Stimulated activated CD4-positive, alpha-beta T cell treated with anti-CD3 and anti-CD28 coated beads, Interleukin-4, amount 100 ng/mL, for 48 hours (primary cell): ENCODE measurements at places on chromosomes 13 and 19.

DNA sequence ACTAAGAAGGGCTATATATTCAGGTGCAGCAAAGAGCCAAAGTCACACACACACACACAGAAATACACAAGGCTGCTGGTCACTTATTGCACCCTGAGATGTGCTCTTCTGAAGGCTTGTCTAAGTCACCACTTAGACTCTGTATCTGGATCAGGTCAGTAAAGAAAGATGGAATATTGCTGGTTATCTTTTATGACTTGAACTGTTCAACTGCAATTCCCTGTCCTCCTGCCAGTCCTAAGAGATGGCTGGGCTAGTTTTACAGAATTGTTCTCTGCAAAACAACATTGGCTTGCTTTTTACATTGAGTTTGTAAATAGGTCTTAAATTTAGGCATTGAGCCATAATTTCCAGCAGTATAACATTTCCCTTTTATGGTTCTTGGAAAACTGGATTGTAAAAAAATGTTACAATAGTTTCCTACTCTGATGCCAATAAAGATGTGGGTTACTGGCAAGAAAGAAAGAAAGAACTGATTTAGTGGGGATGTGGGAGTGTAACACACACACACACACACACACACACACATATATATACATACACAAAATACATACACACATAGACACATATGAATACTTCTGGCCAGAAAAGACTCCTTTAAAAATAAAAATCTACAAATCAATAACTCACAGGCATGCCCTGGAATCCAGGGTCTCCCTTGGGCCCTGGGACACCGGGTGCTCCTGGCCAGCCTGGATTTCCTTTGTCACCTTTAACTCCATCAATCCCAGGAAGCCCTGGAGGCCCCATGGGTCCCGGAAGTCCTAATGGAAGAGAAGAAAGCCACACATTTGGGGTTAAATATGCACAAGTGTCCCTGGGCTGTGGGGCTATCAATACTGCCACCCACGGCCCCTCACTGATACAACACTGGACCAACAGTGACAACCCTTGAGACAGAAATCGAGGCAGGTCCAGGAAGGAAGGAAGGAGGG, 137.7 kb downstream of the COL4A1 start:
- DNase-seq = no peak

- DNase-seq = no peak
These were observed 12.6 kb downstream of the ABCA7 start for GRCh38 chr19:1052349-1052975.

GRCh38 chr19:20209051-20209450, 42.0 kb downstream of the ZNF486 start:
- DNase-seq = no peak

- DNase-seq = no peak
These were observed 10.6 kb downstream of the NFIX start for GRCh38 chr19:13005861-13006370.

GRCh38 chr19:56141417-56141993, 418 bp downstream of the ZNF444 start:
- no peak for DNase-seq

GRCh38 chr13:95250961-95251360, 50.3 kb downstream of the ABCC4 start:
- no peak for DNase-seq

- no peak for DNase-seq
These were observed 1.1 kb downstream of the MAB21L1 start for GRCh38 chr13:35475212-35475959.

DNA sequence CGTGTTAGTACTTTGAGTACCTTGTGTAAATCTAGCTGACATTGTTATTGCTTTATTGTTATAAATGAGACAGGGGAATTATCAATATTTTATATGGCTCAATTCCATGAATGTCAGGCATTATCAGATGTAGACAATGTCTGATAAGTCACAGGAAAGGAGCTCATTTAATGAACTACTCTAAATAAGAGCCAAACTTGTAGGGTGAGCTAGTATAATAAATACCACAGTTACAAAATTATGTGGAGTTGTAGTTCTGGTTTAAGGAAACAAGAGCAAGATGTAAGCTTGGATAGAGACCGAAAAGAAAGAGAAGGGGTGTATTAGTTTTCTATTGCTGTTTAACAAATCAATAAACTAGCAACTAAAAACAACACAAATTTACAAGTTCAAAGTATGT, 891.8 kb upstream of the SLITRK1 start:
- no peak for DNase-seq

GRCh38 chr19:570251-570686, 2.1 kb upstream of the BSG start:
- no peak for DNase-seq

GRCh38 chr13:84265257-84265764, 383.0 kb upstream of the SLITRK1 start:
- no peak for DNase-seq

- DNase-seq = no peak
These were observed 39.3 kb downstream of the MBNL2 start for GRCh38 chr13:97261254-97262005.

- DNase-seq = no peak
These were observed 15.6 kb downstream of the LSM4 start for GRCh38 chr19:18307271-18307681.

- peak; percentile 30 for DNase-seq
These were observed at the start of gene USP12 for GRCh38 chr13:27171244-27171826. USP12 (minus strand) TSS chr13:27171811; CDS start chr13:27171639, 172 bp downstream.

GRCh38 chr19:33520844-33521479, 629 bp downstream of the PEPD start:
- no peak for DNase-seq

DNA sequence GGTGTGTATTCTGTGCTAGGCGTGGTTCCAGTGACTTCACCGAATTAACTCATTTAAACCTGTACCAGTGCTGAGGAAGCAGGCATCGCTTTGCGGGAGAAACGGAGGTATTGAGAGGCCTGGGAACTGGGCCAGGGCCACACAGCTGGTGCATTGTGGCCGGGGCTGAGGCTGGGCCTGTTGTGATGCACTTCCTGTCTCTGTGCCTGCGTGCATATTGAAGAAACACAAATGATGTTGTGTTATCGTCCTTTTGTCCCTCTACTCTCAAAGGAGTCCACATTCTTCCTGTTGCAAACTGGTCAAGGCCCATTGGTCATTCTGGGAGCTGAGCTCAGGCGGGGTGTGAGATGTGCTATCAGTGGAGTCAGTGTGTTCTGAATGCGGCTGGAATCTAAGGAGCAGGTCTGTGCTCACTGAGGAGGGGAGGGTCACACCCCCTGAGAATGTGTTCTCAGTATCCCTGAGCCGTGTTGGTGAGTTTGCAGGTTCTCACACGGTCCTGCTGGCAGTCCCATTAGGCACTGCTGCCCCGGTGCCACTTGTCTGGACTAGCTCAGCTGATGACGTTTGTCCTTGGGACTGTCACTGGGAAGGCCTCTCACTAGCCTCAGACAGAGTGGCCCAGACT, 62.1 kb downstream of the ARHGEF7 start:
- DNase-seq = peak; percentile 15

- no peak for DNase-seq
These were observed 1092.8 kb downstream of the PCDH9 start for GRCh38 chr13:66137384-66137783.

GRCh38 chr13:96229356-96229755, 139.4 kb downstream of the HS6ST3 start:
- DNase-seq = no peak

DNA sequence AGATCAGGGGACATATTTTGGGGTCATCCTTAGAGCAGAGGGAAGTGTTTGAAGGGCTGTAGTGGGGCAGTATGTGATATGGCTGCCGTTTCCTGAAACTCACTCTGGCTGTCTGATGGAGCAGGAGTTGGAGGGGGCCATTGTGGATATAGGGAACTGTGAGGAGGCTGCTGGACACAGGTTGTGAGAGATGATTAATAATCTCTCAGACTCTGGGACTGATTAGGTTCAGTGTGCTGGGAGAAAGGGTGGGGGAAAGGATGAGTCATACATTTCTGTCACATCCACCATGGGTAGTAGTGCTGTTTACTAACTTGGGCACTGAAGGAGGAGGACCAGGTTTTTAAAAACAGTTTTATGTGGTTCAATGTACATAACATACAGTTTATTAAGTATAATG, 4.8 kb downstream of the B3GLCT start:
- DNase-seq = no peak

DNA sequence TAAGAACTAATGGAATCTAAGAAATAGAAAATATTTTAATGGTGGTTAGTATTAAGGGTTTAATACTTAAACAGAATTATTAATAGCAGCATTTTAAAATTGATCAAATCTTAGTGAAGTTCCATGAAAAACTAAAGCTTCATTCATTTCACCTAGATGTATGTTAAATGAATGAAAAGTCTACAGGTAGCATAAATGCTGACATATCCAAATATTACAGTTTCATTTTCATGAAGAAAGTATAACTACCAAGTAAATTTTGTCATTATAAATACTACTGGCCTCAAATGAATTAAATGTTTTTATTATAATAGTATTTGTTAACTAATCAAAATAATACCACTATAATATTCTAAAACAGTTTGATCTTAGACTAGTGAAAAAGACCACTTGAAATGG, 403.3 kb downstream of the LIG4 start:
- no peak for DNase-seq

DNA sequence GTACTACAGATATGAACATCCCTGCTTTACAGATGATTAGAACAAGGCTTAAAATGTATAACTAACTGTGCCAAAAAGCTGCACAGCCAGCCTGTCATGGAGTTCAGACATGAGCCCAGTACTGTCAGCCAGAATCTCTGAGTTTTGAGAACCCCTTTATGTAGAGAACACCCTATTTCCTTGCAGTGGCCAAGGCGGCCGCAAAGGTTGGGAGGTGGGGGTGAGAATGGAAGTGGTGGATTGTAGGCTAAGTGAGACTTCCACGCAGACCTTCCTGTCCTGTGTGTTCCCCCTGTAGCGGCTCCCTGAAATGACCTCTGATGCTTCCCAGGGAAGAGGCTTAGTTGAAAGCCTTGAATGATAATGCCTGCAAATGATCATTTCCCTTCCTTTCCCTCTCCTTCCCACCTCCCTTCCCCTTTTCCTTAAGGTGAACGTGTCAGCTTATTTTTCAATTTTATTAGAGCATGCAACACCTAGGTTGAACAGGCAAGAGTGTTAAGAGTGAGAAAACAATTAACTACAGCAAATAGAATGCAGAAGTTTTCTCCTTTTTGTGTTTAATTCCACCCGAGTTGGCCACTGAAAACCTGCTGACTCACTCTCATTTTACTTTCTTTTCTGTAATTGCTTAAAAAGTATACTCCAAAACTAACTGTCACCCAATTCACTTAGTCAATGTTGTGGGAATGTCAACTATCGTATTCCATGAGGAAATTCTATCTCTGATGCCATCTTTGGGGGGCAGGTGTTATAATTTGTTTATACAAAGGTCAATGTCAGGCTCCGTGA, 167.0 kb upstream of the EDNRB start:
- no peak for DNase-seq

- no peak for DNase-seq
These were observed 10.4 kb downstream of the EXOSC8 start for GRCh38 chr13:37011002-37011401.

DNA sequence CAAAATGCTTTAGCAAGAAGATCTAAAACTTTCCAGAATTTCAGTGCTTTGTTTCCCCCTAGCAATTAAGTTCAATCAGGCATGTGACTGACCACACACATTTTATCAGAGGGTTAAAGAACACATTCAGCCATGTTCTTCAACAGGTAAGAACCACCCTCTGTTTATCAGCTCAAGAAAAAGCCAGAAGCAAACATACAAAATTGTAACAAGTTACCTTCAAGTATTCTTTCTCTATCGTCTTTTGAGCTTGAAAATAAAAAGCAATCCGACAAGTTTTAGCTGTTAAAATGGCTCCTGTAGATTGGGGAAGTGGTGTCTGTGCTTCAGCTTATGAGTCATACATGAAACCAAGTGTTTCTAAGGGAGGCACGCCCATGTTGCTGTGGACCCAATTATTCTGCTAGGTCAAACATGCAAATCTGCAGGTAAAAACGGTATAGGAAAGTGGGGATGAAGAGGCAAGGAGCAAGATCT, at the start of gene ELF1:
Gene ELF1 (minus strand): TSS at position 306 of the 477 bp plus-strand sequence. CDS start 37,262 bp downstream, outside the sequence.
- DNase-seq = peak; percentile 27

DNA sequence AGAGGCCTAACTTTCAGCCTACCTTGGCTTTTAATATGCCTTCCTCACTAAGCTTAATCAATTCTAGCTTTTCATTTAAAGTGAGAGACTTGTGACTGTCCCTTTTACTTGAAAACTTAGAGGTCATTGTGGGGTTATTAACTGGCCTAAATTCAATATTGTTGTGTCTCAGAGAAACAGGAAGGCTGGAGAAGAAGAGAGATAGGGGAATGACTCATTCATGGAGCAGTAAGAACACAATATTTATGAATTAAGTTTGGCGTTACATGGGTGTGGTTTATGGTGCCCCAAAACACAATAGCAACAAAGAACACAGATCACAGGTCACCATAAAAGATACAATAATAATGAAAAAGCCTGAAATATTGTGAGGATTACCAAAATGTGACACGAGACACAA, 612.1 kb downstream of the TBC1D4 start:
- no peak for DNase-seq

DNA sequence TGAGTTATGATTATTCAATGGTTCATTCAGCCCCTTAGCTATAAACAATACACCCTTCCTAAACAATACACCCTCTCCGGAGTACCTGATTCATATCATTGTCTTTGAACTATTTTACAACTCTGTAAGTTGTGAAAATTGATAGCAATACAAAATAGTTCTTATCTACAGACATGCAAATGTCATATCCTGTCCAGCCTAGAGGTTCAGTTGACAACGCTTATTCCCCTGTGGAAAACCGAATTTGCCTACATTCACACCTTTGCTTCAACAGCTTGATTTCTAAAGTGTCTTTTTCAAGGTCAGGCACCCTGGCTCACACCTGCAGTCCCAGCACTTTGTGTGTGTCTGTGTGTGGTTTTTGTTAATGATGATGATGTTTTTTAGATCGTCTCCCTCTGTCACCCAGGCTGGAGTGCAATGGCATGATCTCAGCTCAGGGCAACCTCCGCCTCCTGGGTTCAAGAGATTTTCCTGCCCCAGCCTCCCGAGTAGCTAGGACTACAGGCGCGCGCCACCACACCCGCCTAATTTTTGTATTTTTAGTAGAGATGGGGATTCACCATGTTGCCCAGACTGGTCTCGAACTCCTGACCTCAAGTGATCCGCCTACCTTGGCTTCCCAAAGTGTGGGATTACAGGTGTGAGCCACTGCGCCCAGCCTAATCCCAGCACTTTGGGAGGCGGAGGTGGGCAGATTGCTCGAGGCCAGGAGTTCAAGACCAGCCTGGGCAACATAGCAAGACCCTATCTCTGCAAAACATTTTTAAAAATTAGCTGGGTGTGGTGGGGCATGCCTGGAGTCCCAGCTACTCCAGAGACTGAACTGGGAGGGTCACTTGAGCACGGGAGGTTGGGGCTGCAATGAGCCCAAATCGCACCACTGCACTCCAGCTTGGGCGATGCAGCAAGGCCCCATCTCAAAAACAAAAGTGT, 9.6 kb downstream of the C19orf53 start:
- no peak for DNase-seq

- DNase-seq = no peak
These were observed 931.6 kb upstream of the MIR17HG start for GRCh38 chr13:90415902-90416301.
